ENCODE measurements at places on chromosomes 2 and 18. TPM values are rescaled to one million over a fixed set of nuclear protein-coding genes. Genes with fewer than 3 reads are reported as not detected.

GNAL gene
- total RNA-seq, result 0.12 TPM

MSTN gene
- not detected for total RNA-seq

CRIM1 gene
- total RNA-seq, result 5.3 TPM

CCDC121 gene
- 0.34 TPM for total RNA-seq

SERPINB11 gene
- total RNA-seq, result not detected

TNS1 gene
- total RNA-seq, result 0.92 TPM

ADRA2B gene
- 0.36 TPM for total RNA-seq

METAP1D gene
- 3.4 TPM for total RNA-seq

SCN1A gene
- total RNA-seq, result not detected

PID1 gene
- not detected for total RNA-seq

IMPACT gene
- 15.9 TPM for total RNA-seq

CRYGD gene
- total RNA-seq, result not detected

TMEM37 gene
- not detected for total RNA-seq

UGT1A5 gene
- not detected for total RNA-seq

DNAH6 gene
- total RNA-seq, result 0.85 TPM

UGT1A10 gene
- total RNA-seq, result not detected

AQP12B gene
- total RNA-seq, result not detected

MAPK4 gene
- not detected for total RNA-seq

SLC4A5 gene
- 3.1 TPM for total RNA-seq

RAB6C gene
- total RNA-seq, result not detected

SGO2 gene
- total RNA-seq, result 40.7 TPM

ATL2 gene
- 51.3 TPM for total RNA-seq

POMC gene
- total RNA-seq, result 3.8 TPM

PJVK gene
- total RNA-seq, result 3.0 TPM

NDUFAF7 gene
- 22.8 TPM for total RNA-seq

TRPM8 gene
- total RNA-seq, result not detected

NLRC4 gene
- total RNA-seq, result 0.27 TPM

MC5R gene
- not detected for total RNA-seq

VPS54 gene
- total RNA-seq, result 12.5 TPM

TBR1 gene
- not detected for total RNA-seq

HOXD11 gene
- not detected for total RNA-seq

FAM124B gene
- 0.39 TPM for total RNA-seq

TUBA4A gene
- 219 TPM for total RNA-seq

DSG3 gene
- total RNA-seq, result not detected

ESPNL gene
- total RNA-seq, result 0.14 TPM

AFF3 gene
- total RNA-seq, result 0.22 TPM

LINC00305 gene
- not detected for total RNA-seq

RND3 gene
- not detected for total RNA-seq

SLC5A7 gene
- total RNA-seq, result not detected

UGT1A4 gene
- not detected for total RNA-seq
